Renal pelvis (tissue), 12 donors: ENCODE measurements at places on chromosomes 5 and 9. TPM values are rescaled to one million over a fixed set of nuclear protein-coding genes. Genes with fewer than 3 reads are reported as not detected.

DNA sequence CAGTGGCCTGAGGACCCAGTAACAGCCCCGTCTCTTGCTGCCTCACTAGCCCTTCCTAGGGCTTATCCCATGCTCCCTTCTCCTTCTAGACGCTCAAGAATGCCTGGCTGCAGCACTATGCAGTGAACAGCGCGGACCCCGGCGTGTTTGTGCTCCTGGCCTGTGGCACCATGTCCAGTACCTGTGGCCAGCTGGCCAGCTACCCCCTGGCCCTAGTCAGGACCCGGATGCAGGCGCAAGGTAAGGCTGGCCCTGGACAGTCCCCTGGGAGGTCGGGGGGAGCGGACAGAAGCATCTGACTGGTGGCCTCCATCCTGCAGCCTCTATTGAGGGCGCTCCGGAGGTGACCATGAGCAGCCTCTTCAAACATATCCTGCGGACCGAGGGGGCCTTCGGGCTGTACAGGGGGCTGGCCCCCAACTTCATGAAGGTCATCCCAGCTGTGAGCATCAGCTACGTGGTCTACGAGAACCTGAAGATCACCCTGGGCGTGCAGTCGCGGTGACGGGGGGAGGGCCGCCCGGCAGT, 20.5 kb downstream of the PTGES2 start:
- no peak for DNase-seq

GRCh38 chr9:70049236-70049635, 5.6 kb downstream of the MAMDC2 start:
- no peak for DNase-seq

DNA sequence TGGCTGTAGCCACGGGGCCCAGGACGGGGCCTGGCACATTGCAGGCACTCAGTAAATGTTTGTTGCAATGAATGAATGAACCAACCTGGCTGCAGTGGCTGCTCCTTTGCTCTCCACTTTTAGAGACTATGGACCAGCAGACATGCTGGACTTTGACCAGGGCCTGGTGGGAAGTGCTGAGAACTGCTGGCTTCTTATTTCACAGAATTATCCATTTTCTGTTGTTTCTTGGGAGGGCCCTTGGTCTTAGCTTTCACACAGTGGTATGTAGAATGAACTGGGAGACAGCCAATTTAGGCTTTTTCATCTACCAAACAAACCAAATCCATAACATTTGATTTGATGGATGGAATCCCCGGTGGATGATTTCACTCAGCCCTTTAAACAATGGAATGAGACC, 78.0 kb upstream of the LHFPL2 start:
- DNase-seq, result no peak

The NEUROG1 gene
- polyA plus RNA-seq, result not detected

The PKN3 gene
- 14.9 TPM for polyA plus RNA-seq
